Stimulated activated naive CD4-positive, alpha-beta T cell (primary cell): ENCODE measurements at places on chromosomes 7 and 10.

GRCh38 chr7:28550580-28551186 is 138.4 kb downstream of the CREB5 start:
- no peak for DNase-seq

DNA sequence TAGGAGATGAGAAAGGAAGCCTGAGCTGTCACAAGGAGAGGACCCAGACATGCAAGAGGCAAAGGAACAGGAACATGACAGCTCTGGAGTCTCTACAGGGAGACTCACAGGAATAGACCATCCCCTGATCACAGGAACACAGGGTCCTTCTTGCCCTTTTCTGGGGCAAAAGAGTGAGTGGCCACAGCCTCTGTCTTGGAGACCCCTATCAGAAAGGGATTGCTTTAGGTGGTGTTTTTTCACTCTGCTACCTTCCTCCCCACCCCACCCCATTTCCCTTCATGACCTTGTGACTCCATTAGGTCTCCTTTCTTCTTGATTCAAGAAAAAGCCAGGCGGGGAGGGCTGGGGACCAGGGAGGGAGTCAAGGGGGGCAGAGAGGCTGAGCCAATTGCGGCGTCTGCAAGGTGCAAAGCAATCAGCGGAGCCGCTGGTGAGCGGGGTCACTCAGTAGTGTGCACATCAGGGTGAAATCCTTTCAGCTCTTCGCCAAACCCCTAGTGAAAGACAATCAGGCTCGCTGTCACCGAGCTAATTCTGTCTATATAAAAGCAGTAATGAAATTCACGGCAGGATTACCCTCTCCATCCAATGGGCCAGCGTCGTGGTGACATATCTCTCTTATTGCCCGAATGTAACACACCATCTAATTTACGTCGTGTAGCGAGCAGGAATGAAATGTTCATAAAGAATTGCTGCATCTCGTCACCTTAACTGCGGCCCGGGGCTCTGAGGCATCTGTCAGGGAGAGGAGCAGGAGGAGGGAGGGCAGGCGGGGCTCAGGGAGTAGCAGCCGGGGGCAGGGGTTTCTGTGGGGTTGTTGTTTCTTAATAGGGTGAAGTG is 31.5 kb upstream of the BTRC start:
- no peak for DNase-seq

DNA sequence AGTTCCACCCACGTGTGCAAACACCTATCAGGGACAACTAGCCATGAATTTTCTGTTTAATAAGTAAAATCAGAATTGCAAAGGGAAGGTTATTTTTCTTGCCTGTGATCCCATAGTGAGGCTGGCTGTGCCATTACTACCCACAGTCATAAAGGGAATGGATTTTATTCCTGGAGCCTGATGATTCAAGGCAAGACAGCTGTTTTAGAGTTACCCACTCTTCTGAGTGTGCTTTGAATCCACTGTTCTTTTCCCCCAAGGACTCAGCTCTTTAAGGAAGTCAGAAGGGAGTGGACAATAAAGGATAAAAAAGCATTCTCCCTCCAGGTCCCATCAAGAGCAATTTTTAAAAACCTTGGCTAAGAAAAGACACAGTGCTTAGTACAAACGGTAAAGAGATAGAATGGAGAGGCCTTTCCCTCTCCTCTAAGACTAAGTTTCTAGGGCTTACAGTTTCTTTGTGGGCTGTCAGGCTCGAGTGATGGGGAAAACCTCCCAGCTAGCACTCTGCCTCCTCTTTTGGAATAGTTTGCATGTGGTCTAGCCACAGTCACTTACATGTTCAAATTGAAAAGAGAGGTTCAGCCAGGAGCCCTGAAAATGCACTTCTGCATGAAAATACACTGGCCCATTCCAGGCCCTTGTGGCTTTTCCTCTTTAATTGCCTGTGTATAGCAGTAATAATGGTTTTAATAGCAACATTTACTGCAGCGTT is 5.1 kb upstream of the LRRC4 start:
- DNase-seq = no peak

- no peak for DNase-seq
These were observed 1.1 kb downstream of the ZDHHC4 start for GRCh38 chr7:6578114-6579084.

GRCh38 chr7:22153432-22154142 is 203.4 kb downstream of the RAPGEF5 start:
- no peak for DNase-seq

DNA sequence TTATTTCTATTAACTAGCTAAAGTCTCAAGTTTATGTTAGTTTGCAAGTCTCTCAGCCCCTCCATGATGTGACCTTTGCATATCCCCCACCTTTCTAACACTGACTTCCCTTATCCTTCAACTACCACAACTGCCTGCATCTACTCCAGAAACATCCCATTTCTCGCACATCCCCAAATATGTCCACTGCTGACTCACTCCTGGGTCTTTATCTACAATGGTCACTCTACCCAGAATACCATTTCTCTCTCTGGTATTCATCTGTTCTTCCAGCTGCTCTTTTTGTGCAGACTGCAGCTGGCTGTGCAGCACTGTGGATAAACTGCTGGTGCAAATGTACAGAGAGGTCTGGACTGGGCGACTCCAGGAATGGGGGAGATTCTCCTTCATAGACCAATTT is 32.7 kb upstream of the PRSS1 start:
- no peak for DNase-seq

- DNase-seq = peak; percentile 6
These were observed 683 bp upstream of the ENTPD7 start for GRCh38 chr10:99658622-99659030.

- no peak for DNase-seq
These were observed 75.3 kb downstream of the GAD2 start for GRCh38 chr10:26291721-26292480.
